ENCODE measurements at places on chromosomes 2 and 18. TPM values are rescaled to one million over a fixed set of nuclear protein-coding genes. Genes with fewer than 3 reads are reported as not detected.

SIX3 gene
- polyA plus RNA-seq: not detected

NEU2 gene
- polyA plus RNA-seq: not detected

PLEKHM3 gene
- 5.9 TPM for polyA plus RNA-seq

- DNase-seq: no peak
Measured at GRCh38 chr18:59011786-59012185, 127.9 kb upstream of the SEC11C start.

GRCh38 chr2:198187841-198188240, 383.4 kb downstream of the PLCL1 start:
- no peak for DNase-seq

DNA sequence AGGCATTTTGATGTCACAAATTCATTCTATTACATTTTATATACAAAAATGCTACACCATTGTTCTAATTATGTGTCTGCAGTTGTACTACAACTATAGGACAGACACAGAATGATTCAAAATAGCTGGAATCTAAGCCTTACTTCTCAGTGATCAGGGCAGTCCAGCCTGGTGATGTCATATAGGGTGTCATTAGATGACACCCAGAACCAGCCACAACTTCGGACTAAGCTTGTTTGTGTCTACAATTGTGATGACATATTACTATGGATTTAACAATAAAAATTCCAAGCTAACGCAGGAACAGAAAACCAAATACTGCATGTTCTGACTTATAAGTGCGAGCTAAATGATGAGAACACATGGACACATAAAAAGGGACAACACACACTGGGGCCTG, 31.0 kb downstream of the M1AP start:
- DNase-seq: no peak

CCDC178 gene
- 0.19 TPM for polyA plus RNA-seq

GRCh38 chr18:61352611-61353010, 19.4 kb downstream of the CDH20 start:
- no peak for DNase-seq

CFAP65 gene
- polyA plus RNA-seq: not detected

DNA sequence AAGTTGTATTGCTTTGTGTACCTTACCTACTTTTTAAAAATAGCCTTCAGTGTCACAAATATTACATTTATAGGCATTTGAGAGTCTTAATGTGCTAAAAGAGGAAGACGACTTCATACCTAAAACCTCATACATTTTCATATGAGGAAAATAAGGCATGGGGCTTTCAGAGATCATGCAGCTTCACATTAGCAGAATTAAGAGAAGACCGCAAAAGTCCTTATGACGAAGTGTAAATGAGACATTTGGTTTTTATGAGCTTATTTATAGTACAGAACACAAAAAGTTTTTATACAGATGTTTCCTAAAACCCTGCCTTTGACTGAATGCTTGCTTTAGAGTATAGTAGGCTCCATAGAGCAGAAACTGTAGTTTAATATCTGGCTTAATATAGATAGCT, 10.1 kb upstream of the CCDC138 start:
- DNase-seq: no peak

MC5R gene
- 3.1 TPM for polyA plus RNA-seq

CLEC4F gene
- polyA plus RNA-seq: 0.24 TPM

DNA sequence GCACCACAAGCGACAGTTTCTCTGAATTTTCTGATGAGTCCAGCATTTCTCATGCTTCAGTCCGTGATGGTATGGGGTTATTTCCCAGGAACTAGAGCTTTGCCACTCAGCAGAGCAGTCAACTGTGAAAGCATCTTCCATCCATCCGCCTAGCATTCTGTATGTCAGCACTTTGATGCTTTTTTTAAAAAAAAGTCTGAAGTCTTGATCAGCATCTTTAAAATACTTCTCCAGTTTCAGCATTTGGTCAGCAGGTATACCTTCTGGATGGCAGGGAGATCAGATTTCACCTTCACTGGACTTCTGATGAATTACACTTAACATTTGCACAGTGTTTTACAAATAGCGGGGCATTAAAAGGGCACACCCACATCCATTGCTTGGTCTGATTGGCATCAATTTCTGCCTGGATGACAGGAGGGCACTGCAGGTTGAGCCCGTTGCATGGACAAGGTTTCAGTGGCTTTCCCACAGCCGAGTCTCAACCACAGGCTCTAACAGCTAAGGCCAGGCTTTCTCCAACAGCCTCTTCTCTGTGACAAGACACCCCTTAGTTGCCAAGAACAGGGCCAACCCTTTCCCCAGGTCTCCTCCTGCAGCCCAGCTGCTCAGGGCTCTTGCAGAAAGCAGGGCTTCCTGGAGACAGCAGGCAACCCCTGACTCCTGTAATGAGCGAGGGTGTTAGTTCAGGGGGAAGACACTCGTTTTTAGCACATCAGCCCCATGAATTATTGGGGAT, 54.0 kb downstream of the EMILIN2 start:
- no peak for DNase-seq

CRYBA2 gene
- not detected for polyA plus RNA-seq

CCDC148 gene
- 0.44 TPM for polyA plus RNA-seq

DNA sequence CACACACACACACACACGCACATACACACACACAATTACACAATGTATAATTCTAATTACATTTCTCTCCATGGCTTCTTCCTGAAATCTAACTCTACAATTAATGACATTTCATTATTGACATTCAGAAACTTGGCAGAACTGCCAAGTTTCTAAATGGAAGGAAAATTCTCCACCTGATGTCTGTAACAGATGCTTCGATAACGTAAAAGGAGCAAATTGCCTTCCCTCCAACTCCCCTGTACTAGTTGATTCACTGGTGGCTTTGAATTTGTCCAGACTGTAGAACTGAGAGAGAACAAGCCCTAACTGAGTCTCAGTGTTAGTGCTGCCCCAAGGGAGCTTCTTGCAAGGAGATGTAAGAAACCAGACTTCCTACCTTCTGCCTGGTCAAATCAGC, 255.1 kb upstream of the TMEM200C start:
- no peak for DNase-seq

PIEZO2 gene
- 31.0 TPM for polyA plus RNA-seq

DNA sequence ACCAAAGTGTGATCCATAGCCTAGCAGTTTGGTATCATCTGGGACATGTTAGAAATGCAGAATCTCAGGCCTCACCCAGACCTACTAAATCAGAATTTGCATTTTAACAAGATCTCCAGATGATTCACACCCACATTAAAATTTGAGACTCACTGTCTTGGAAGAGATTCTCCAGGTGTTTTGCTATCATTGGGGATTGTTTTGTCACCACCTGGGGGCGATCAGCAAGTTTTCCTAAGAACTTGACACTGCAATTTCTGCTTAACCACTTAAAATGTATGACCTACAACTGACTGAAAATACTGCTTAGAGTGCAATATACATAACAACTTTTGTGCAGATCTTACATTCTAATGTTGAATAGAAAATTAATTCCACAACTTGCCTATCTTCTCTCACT, 18.9 kb upstream of the ITGA4 start:
- DNase-seq: no peak

MFSD6 gene
- 9.3 TPM for polyA plus RNA-seq

Data from forelimb muscle (tissue), 1 donor.